ENCODE measurements at places on chromosomes 2 and 18.

DNA sequence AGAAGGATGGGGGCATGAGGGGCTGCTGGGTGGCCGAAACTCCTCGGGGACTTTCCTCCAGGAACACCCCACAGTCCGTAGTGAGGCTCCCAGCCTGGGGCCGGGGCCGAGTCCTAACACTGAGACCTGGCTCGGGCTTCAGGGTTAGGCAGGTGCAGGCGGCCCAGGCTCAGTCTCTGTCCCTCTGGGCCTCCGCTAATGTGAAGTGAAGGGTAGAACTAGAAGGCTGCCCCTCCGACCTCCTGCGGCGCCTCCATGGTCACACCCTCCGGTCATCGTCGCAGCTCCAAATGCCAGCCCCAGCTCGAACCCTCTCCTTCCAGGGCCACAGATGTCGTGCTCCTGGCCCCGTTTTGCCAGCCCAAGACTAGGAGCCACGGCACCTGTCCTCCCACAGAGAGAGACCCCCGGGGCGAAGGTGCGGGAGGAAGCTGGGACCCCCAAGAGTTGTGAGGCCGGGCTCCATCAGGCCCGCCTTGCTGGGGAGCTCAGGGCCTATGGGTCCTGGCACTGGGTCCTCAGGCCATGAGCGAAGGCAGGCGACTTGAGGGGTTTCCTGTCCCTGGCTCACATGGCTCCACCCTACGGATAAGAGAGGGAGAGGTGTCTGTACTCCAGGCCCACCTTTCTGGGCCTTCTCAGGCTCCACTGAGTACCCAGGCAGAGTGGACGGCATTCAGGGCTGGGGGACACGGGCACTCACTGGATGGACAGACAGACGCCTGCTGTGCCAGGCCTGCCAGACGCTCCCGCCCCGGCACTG lies 797 bp downstream of the ANO7 start:
- no peak for DNase-seq

DNA sequence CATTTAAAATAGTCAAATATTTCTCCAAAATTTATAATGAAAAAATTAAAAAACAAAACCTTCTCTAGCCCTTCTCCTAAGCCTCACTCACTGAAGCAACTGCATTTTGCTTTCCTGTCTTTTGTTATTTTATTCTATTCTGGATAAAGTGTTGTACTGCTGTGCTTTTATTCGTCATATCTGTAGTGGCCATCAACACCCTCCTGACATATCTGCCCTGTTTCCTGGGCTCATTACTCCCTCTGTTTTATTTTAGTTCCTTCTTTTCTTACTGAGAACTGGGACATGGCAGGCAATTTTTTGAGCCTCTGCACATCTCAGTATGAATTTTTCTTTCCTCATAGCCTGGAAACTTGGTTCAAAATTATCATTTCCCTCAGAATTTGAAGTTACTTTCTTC lies 224.2 kb downstream of the GULP1 start:
- DNase-seq: no peak

- no peak for DNase-seq
These were observed 711.1 kb downstream of the CBLN2 start for GRCh38 chr18:71832946-71833617.

DNA sequence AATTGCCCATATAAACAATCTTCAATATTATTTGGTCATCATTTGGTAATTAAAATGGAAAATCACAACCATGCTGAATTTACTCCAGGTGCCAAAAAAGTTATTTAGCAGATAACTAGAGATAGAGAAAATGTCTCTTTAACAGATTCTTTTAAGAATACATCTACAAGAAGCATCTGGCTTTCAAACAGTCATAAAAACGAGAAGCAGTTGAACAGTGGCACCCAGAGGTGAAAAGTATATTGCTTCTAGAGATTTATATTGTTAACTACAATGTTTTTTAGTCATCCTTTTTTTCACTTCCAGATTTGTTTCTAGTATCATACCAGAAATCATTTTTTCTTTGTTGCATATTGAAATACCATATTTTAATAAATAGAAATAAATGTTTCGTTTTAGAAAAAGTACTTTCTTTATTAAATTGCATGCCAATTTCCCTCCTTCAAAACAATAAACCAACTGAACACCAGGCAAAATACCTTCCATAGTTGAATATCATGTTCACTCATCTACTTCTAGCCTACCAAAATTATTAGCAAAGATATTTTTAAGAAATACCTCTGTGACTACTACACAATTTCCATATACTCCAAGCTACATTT lies 65.4 kb upstream of the HNRNPA3 start:
- no peak for DNase-seq

DNA sequence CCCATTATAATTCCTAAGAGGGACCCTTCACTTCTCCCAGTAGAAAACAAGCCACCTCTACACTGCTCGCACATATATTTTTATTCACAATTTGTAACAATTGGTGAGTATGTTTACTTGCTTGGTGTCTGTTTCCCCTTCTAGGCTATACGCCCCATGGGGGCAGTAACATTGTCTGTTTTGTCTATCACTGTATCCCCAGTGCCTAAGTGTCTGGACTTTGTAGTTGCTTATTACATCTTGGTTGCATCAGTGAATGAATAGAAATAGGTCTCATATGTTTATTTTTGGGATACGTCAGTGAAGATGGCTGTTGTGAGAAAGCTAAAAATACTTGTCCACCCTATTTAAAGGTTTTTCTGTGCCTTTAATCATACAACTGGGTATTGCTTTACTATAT lies 87.4 kb upstream of the ITGB6 start:
- no peak for DNase-seq

- DNase-seq: no peak
These were observed 33.7 kb downstream of the MREG start for GRCh38 chr2:215979620-215980019.

- DNase-seq: no peak
These were observed 53.9 kb upstream of the CTAGE1 start for GRCh38 chr18:22471546-22472131.

DNA sequence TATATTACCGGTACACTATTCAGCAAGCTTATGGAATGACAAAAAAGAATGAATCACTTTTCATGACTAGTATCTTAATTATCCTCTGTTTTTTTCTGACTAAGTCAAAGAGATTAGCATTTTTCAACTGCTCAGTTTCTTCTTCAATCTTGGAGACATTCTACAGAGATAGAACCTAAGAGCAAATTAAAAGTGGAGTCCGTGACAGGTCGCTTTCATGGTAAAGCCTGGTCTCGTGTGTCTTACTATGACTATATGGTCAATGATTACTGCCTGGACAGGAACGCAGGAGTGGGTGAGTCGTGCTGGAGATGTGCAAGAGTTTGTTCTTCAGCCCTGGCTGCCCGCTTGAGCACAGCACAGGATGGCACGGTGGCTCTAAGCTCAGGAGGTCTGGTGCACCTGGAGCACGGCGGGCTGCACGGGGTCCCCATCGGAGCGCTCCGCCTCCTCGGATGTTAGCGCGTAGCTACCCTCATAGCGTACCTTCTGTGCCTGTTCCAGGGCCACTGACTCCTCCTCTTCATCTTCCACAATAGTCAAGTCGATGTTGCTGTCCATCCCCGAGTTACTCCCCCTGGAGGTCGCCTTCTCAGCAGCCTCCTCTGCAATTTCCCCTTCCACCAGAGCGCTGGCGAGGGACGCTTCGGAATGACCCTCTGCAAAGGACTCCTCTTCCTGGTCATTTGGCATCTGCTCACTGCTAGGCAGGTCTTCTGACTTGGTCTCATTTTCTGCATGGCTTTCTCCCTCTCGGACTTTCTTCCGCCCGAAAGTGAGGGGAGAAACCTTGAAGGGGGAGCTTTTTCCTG lies 11.1 kb downstream of the CAVIN2 start:
- DNase-seq: no peak

GRCh38 chr2:233219848-233220247 lies 31.6 kb upstream of the ATG16L1 start:
- DNase-seq: no peak

- DNase-seq: no peak
These were observed 313.1 kb downstream of the PDE11A start for GRCh38 chr2:177759443-177759842.

DNA sequence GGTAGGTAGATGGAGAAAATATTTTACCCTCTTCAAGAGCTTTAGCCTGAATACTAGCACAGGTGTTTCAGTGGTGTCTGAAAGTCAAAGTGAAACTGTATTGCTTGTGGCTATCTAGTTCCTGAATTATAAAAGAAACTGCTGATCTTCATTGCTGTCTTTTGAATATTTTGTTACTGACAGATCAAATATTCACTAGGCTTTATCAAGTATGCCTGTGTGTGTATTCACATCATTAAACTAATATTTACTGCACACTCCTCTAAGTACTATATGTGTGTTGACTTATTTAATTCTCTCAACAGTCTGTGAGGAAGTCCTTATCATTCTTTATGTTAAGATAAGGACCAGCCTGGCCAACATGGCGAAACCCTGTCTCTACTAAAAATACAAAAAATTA lies 139.6 kb downstream of the SOCS6 start:
- no peak for DNase-seq

DNA sequence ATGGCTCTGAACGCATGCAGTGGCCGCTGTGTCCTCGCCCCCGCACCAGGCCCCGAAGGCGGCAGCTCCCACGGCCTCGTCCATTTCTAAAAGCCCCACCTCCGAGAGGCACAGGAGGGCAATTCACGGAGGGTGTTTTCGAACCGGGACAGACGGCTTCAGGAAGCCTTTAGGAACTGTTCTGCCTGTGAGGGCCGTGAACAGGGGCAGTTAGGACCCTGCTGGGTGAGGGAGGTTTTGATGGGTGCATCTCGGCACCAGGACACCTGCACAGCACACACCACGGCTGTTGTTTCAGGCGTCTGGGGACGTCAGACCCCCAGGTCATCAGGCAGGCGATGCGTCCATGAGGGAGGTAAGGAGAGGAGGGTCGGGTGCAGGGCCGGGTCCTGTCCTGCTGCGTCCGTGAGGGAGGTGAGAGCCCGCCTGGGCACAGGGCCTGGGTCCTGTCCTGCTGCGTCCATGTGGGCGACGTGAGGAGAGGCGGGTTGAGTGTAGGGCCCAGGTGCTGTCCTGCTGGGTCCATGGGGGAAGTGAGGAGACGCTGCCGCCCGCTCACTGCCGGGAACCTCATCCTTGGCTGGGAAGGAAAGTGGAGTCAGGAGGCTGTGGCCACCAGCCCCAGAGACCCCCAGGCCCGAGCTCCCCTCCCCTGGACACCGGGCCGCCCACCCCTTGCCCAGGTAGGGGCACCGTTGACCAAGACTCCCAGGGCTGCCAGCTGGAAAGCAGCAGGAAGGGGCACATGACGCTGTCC lies 25.5 kb upstream of the KCNG2 start:
- DNase-seq: peak; percentile 51

DNA sequence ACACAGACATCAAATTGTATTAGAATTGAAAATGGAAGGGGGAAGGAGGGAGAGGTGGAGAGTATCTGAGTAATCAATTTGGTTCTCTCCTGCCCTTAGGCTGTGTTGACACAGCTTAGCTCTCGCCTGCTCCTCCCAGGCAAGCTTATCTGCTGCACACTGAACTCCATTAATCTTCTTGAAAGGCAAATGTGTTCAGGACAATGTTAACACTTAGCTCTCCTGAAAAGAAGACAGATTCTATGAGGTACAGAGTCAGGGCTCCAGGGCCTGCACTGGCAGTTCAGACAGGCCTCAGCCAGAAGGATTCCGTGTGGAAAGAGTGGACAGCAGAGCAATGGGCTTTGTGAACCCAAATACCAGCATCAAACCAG lies 430.0 kb upstream of the TNP1 start:
- no peak for DNase-seq

GRCh38 chr2:68798569-68798968 lies 64.0 kb downstream of the ARHGAP25 start:
- no peak for DNase-seq

DNA sequence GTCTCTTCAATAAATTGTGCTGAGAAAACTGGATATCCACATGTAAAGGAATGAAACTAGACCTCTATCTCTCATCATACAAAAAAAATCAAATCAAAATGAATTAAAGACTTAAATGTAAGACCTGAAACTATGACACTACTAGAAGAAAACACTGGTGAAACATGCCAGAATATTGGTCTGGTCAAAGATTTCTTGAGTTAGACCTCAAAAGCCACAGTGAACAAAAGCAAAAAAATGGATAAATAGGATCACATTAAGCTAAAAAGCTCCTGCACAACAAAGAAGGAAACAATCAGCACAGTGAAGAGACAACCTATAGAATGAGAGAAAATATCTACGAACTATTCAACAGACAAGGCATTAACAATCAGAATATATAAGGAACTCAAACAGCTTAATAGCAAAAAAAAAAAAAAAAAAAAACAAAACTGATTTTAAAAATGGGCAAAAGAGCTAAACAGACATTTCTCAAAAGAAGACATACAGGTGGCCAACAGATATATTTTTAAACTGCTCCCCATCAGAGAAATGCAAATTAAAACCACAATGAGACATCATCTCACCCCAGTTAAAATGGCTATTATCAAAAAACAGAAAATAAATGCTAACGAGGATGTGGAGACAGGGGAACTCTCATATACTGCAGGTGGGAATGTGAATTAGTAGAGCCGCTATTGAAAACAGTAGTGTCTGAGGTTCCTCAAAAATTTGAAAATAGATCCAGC lies 66.3 kb downstream of the NCKAP1 start:
- DNase-seq: no peak

- no peak for DNase-seq
These were observed 7.0 kb downstream of the ASIC4 start for GRCh38 chr2:219521066-219521880.

DNA sequence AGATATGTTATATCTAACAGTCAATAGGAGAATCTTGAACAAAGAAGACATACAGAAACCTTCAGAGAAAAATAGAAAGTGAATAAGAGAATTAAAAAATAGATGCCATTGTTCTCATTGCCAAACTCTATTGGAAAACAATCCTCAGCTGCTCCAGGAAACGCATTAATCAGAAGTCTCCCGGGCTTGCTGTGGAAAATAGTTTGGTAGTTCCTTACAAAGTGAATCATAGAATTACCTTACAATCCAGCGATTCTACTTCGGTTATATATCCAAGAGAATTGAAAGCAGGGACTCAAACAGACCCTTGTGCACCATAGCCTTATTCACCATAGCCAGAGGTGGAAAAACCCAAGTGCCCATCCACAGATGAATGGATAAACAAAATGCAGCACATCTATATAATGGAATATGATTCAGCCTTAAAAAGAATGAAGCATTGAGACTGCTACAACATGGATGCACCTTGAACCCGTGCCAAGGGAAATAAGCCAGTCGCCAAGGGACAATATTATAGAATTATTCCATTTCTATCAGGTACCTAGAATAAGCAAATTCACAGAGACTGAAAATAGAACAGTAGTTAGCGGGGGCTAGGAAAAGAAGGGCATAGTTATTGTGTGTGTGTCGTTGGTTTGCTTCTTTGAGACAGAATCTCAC lies 21.9 kb upstream of the CHRNA1 start:
- no peak for DNase-seq

- DNase-seq: no peak
These were observed 76.6 kb upstream of the CAPN13 start for GRCh38 chr2:30883822-30884221.

DNA sequence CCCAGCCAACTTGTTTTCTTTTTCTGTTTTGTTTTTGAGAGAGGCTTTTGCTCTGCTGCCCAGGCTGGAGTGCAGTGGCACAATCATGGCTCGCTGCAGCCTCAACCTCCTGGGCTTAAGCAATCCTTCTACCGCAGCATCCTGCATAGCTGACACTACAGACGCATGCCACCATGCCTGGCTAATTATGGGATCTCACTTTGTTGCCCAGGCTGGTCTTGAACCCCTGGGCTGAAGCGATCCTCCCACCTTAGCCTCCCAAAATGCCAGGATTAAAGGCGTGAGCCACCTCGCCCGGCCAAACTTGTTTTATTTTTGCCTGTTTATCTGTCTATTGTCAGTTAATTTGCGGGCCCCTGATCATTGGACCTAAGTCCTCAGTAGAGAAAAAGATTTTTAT lies 61.6 kb upstream of the MSH6 start:
- DNase-seq: no peak

GRCh38 chr2:113124181-113124961 lies 3.0 kb upstream of the IL1RN start:
- no peak for DNase-seq
